ENCODE measurements at places on chromosomes 1 and 21.

DNA sequence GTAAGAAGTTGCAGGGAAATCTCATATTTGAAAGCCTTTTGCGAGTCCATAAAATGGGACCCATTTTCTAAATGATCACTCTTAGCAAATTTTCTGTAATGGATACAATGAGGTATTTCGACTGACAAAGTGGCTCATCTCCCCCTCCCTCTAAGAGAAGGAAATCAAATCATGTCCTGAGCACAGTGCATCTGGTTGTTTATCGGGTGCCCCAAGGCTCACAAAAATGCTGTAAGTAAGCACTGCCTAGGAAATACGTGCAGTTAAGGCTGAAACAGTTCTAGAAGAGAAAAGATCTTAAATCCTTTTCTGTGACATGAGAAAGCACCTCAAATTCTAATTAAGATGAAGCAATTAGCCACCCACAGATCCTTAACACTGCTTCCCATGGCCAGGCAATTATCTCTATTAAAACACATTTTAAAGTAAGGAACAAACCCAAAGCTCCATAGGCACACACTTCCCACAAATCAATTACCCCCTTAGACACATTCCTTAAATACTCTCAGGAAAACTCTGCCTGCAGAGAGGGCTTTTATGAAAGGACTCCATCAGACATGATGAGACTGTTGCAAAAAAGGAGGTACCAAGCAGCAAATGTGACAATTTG is 216.3 kb downstream of the KCNH1 start:
- DNase-seq = no peak

- DNase-seq = peak; percentile 87
Observed at GRCh38 chr1:41955461-41956159, 36.9 kb upstream of the HIVEP3 start.

GRCh38 chr1:203480525-203481084 is 5.0 kb downstream of the PRELP start:
- DNase-seq = peak; percentile 89

DNA sequence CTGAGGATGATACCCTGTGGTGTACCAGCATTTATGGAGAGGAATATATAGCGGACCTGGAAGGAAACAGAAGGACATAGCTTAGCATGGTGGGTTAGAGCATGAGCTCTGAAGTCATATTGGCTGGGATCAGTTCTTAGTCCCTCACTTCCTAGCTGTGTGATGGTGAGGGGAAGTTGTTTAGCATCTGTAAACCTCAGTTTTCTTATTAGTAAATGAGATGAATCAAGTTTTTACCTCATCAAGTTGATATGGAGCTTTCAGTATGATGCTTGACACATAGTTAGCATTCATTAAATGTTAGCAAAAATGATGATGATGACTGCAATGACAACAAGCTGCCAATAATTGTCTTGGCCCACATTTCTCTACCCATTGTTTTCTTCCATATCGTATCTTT is 84.8 kb downstream of the NEK7 start:
- DNase-seq = no peak

All from urothelium cell line (cell line).